ENCODE measurements at places on chromosomes 7 and 10.

GRCh38 chr10:113103131-113103840 lies 153.2 kb downstream of the TCF7L2 start:
- DNase-seq: no peak

GRCh38 chr10:92690211-92690914 lies 608 bp downstream of the HHEX start:
- no peak for DNase-seq

- DNase-seq: no peak
These were observed 119.5 kb downstream of the AOAH start for GRCh38 chr7:36604806-36605205.

GRCh38 chr10:132665946-132666704 lies 119.8 kb downstream of the NKX6-2 start:
- DNase-seq: no peak

DNA sequence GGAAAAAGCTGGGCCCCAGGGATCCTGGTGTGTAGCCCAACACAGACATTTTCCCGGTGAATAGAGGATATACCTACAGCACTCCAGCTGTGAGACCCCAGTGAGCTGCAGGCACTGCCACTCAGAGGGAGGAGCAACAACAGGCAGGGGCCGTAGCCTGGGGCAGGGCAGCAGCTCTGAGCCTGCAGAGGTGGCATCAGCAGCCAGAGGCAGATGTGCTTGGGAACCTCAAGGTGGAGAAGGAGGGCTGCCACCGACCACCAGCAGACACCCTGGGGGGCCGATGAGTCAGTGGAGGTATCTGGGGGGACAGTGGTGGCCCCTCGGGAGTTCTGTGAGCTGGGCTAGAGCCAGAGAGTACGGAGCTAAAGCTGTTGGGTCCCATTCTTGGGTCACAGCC lies 110.2 kb upstream of the GDF10 start:
- no peak for DNase-seq

DNA sequence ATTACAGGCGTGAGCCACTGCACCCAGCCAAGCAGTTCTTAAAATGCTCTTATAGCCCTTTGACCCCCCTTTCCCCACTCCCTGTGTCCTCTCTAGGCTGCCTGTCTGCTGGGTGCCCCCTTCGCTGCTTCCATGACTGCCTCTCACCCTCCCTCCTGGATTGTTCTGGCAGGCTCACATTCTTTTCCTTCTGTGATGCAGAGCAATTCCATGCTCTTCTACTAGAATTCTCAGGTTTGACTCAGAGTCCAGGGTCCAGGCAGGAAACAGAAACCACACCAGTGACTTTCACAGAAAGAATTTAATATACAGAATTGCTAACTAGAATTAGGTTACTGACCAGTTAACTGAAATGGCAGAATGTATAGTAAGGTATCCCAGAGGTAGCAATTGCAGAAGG lies 244.8 kb downstream of the BAMBI start:
- DNase-seq: no peak

- no peak for DNase-seq
These were observed 8.3 kb downstream of the MICALL2 start for GRCh38 chr7:1450987-1451386.

DNA sequence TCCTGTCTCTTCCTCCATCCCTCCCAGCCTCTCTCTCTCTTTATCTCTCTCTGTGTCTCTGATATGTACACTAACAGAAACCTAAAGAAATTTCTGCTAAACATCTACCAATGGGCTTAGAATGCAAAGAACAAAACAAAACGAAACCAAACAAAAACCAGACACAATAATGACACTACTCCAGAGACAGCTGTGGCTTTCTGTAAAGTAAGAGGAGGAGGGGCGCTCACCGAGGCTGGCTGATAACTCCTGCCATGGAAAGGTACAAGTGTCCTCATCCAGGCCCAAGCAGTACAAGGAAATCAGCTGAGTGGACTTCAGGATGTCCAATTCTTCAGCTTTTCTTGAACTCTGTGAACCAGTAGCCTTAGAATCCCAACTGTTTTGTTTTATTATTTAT lies 70.4 kb upstream of the FZD8 start:
- no peak for DNase-seq
